ENCODE measurements at places on chromosomes 1 and 21.

DNA sequence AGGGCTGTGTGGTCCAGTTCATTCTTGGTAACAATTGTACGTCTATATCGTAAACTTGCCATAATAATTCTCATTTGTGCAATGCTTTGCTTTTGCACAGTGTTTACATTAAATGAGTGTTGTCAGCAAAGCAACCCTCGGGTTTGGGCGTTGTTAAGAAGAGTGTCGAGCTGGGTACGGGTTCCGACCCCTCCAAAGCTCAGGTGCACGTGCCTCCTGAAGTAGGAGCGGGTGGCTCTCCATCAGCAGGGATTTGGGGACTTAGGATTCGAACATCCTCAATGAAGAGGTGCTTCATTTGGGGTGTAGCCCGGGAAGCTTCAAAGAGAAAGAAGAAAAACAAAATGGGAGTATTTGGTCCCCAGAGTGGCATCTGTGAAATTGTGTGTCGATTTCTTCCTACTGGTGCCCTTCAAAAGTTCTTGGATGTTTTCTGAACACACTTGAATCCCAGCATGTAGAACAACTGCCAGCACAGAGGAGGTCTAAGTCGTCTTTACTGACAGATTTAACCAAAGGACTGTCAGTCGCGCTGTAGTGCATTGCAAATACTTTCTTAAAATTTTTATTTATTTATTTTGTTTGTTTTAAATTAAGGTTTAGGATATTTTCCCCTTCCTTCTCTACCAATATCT lies 1.1 kb downstream of the TRIM58 start:
- no peak for DNase-seq

GRCh38 chr21:41891132-41891531 lies 12.0 kb upstream of the PRDM15 start:
- no peak for DNase-seq

DNA sequence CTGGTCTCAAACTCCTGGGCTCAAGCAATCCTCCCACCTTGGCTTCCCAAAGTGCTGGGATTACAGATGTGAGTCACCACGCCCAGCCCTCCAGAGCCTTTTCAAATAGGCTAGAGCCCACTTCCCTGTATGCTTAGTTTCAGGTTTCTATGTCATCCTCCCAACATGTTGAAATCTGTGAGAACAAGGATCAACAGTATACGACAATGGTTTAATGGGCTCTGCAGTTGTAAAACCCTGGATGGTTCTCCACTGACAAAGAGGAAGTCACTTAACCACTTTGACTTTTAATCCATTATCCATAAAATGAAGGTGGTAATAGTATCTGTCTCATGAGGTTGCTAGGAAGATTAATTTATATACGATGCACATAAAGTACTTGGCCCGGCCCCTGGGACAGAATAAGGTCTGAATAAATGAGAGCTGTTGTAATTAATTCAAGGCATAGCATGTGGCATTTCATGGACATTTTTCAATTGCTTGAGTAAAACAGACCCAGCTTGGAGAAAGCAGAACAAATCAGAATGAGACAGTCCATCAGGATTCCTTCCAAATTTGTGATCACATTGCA lies 113.9 kb upstream of the ZNF648 start:
- DNase-seq, result peak; percentile 19

DNA sequence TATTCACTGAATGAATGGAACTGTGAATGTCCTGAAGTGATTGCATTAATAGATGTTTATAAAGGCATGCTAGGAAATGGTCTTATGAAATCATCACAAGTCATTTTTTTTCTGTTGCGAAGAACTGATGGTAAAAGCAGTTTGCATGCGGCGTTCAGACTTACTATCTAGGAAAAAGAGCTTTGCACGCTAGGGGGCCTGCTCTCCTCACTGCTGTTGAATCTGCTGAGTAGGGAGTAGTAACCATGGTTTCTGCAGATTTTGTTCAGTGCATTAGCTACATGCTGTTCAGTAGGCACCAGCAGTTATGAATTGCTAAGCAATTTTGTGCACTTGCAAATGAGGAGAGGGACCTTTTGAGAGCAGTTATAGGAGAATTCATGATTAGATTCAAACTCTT lies 57.9 kb downstream of the CENPF start:
- peak; percentile 43 for DNase-seq

DNA sequence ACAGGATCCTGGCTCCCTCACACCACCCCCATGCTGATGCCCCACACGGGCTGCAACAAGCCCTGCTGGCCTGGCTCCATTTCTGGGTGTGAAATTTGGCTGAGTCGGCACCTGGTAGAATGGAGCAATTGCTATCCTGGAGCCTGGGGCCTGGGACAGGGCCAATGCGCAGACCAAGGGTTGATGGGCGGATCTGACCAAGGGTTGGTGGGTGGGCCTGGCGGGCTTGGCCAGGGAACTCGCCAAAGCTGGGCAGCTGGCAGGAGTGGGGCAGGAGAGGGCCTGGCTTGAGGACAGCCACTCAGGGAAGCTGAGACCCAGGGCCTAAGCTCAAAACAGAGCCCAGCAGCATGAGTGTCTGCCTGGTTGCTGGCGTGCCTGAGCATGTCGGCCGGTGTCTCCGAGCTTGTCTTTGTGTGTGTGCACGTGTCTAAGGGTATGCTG lies 70.9 kb upstream of the POU3F1 start:
- no peak for DNase-seq

DNA sequence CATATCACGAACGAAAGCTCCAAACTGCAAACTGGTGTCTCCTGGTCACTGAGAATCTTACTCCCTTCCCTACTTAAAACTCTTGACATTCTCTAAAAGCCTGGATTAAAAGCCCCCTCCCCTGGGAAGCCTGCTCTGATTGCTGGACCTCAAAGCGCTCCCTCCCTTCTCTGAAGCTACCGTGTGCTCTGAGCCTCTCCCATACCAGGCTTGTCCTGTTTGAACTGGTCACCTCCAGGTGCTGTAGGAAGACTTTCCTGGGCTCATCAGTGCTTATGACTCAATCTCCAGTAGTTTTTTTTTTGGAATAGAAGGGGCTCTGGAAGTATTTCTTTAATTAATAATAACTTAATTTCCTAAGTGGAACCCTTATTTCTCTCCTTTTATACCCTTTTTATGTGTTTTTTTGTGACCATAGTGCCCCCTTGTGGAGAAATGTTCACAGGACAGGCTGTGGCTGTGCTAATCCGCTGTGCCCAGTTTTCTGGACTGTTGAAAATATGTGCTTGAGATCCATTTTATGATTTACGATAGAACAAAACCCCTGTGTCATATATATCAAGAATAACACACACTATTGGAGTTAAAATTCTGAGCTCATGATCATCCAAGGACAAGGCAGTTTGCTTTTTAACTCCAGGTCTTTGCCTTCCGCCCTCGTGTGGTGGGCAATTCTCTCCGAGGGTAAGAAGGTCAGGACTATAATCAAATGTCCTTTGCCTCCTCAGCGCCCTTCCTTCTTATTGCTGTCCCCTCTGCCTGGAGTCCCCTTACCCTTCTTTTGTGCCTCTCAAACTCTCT lies 16.9 kb downstream of the MTARC1 start:
- no peak for DNase-seq

- DNase-seq, result peak; percentile 97
These were observed 382 bp upstream of the RASAL2 start for GRCh38 chr1:178093494-178093950.

DNA sequence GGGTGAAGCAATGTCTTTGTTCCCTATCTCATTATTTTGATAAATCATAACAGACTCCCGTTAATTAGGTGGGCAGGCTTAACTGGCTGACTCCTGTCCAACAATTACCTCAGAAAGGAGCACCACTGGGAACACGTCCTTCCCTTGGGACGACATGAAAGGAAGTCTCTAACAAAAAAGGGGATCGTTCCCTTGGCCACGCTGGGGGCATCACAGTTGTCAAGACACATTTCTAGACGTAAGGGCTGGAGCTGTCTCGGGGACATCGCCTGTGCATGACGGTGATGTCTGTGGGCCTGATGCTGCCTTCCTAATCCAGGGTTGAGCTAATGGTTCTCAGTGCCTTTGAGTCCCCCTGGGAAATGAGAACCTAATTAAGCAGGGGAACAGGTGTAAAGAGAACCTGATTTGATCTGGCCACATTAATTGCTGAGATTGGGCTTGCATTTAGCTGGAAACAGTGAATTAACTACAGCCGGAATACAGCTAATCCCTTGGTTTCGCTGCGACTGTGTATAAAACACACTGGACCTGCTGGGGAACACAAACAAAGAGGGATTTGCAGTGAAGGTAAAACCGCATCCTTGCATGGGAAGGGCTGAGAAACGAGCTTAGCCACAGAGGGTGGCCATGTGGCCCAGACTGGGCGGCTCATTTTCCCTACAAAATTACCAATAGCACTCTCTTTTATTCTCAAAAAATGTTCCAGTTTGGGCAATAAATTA lies 111.8 kb downstream of the MRPS6 start:
- DNase-seq, result no peak

DNA sequence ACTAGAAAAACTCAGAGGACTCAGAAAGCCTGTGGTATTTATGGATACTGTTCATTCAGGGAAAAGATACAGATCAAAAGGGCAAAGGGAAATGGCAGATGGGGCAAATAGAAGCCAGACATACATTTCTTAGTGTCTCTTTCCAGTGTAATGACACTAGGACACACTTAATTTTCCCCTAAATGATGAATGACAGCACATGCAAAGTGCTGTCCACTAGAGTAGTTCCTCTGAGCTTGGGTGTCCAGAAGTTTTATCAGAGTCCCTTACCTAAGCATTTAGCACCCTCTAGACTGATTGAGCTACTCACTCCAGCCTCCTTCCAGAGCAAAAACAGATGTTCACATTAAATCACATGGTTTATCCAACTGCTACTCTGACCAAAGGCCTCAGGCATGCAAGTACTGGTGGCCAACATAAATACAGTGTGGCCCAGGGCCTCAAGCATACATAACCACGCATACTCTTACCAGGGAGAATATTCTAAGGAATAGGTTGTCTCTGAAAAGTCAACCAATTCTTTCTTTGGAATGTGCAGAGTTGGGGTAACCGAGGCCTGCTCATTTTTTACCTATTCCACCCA lies 166.9 kb downstream of the NCAM2 start:
- DNase-seq, result no peak

- no peak for DNase-seq
These were observed 73.5 kb downstream of the ASTN1 start for GRCh38 chr1:177091040-177091439.

- no peak for DNase-seq
These were observed 387.4 kb downstream of the MATN1 start for GRCh38 chr1:30335997-30336390.

DNA sequence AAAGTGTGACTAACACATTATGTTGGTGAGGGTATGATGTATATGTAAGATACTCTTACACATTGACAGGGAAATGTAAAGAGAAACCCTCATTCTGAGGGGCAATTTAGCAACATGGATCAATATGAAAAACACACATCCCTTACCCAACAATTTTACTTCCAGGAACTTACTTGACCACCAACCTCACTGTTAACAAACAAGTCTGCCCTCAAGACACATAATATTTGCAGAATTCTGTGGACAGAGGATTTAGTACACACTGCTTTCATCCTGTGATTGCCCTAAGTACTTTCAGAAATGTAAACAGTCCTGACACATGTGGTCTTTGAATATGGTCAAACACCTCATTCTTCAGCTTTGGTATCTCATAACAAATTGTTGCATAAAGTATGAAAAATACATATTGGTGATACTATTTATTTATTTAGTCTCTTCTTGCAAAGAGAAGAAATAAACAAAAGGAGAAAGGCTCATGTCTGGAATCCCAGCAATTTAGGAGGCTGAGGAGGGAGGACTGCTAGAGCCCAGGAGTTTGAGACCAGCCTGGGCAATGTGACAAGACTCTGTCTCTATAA lies 6.9 kb downstream of the USP48 start:
- peak; percentile 53 for DNase-seq

DNA sequence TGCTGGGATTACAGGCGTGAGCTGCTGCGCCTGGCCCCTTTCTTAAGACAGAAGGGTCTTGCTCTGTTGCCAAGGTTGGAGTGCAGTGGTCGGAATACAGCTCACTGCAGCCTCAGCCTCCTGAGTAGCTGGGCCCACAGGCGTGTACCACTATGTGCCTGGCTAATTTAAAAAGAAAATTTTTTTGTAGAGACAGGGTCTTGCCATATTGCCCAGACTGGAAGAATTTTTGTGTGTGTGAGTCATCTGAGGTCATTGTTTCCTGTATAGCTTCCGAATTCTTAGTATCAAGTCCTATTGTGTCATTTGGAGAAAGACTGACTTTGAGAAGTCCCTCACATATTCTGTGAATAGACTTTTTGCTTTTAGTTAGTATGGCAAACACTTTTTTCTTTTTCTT lies 4.7 kb downstream of the SZRD1 start:
- DNase-seq, result no peak

DNA sequence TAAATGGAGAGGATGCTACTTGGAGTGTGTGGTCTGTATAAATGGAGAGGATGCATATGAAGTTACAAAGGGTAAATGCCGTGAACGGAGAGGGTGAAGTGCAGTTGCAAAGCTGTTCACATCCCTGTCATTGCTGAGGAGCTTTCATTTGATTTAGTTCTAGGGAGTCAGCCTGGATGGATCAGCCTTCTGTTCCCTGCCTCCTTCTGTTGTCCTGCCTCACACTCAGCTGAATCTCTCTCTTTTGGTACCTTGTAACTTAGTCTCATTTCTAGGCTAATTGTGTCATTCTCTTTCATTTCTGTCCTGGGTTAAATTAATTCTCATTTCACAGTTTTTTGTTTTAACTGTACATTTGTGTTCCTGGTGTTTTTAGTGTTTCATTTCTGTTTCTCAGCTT lies 133.2 kb upstream of the COL6A1 start:
- no peak for DNase-seq

DNA sequence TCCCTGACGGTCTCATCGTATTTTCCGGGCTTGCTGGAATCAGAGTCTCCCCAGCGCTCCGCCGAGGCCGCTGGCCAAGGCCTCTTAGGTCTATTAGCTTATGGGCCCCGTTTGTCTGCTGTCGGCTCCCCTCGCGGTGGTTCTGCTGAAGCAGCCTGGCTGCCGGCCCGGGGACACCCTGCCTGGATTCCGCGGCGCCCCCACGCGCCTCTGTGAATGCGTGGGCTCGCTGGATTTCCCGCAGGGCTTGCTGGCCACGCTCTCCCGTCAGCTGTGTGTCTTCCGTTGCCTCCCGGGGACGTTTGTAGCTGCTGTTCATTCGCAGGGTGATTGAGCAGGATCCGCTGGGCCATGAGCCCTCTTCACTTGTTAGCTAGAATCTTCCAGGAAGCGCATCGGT lies 8.4 kb downstream of the LRRC3 start:
- no peak for DNase-seq

All from Caco-2 (cell line).